ENCODE measurements at places on chromosomes 4 and X.
A peak's percentile ranks its signal among the peaks of the same experiment; 100 is the strongest.

DNA sequence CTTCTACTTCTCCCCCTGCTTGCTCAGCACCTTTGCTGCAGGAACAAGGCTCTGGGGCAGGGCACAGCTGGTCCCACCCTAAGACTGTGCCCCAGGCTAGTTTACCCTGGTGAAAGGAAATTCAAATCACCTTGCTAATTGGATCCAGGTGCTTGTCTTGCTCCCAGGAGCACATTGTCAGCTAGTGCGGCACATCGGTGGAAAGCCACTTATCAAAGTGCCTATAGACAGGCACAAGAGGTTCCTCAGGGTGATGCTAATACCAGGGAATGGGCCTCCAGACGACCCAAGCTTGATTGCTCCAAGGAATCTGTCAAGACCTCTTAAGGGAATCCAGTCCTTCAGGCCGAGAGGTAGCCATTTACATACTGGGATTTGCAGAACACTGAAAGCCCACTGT is 64.5 kb upstream of the PRPS1 start:
- DNase-seq: peak; percentile 93

DNA sequence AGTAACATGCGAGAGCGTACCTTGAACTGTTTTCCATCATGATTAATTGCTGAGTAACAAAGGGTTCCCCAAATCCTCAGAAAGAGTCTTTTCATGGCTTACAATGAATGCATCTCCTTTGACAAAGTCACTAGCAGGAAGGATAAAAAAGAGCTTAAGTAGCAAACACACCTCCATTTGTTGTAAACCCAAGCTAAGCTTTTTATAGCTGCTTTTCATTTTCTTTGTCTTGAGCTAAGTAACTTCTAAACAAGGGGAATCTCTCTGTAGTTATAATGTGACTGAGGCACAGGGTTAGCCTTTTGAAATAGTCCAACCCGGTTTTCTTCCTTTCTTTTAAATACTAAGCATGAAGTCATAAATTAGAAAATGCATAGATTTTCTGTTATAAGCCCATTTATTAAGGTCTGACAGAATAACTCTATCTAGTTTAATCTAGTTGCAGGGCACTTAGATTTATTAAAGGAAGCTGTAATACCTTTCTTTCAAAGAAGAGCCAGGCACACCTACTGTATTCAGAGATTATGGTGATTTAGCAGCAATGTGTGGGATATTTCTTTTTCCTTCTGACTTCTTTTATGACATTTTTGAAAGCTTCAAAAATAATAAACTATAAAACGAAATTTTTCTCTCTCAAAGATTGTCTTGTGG is 226.9 kb upstream of the SMIM31 start:
- DNase-seq: no peak

GRCh38 chrX:122119361-122119760 is 1064.7 kb upstream of the GRIA3 start:
- DNase-seq: no peak

DNA sequence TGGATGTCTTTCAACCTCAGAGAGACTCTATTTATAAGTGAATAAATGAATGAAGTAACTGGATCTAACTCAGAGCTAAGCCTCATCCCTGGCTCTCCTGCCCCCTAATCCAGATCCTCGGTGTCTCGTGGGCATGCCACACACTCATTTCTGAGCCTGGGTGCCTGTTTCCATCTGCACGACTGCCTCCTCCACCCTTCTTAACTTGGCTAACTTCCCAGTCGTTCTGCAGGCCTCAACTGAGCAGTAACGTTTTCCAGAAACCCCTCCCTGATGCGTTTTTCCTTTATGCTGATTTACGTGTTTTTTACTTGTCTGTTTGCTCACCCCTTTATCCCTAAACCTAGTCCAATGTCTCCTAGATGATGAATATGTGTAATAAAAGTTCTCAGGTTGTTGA is 186.9 kb upstream of the HS3ST1 start:
- peak; percentile 3 for DNase-seq

DNA sequence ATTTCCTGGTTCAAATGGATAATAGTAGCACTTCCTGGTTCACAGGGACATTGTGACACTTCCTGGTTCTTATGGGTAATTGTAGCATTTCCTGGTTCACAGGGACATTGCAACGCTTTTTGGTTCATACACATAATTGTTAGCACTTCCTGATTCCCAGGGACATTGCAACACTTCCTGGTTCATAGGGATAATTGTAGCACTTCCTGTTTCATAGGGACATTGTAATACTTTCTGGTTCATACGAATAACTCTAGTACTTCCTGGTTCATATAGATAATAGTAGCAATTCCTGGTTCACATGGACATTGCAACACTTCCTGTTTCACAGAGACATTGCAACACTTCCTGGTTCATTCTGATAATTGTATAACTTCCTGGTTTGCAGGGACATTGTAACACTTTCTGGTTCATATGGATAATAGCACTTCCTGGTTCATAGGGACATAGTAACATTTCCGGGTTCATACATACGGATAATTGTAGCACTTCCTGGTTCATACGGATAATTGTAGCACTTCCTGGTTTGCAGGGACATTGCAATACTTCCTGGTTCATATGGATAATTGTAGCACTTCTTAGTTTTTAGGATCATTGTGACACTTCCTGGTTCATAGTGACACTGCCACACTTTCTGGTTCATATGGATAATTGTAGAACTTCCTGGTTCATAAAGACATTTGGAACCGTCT is 61.6 kb upstream of the CD99 start:
- DNase-seq: no peak

GRCh38 chr4:66562276-66562806 is 892.1 kb upstream of the EPHA5 start:
- no peak for DNase-seq

- DNase-seq: peak; percentile 26
These were observed 17.2 kb upstream of the POLA1 start for GRCh38 chrX:24676403-24677024.

- DNase-seq: no peak
These were observed 131.6 kb upstream of the SCML1 start for GRCh38 chrX:17605676-17606075.

DNA sequence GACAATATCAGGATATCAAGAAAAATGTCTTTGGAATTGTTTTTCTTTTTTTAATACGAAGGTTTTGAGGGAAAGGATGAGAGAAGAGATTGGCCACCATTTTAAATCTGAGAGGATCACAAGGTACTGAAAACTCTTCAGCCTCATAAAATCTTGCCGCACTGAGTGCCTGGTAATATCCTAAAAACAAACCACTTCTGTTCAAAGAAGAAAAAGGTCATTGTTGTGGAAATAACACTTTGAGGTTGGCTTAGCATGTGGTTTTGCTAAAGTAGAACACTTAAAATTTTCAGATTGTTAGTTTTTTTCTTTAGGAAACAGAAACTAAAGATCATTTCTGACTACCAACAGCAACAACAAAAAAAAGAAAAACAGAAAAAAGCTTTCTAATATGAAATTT is 1.0 kb upstream of the CLDN22 start:
- no peak for DNase-seq

- DNase-seq: no peak
These were observed 71.7 kb downstream of the ARAP2 start for GRCh38 chr4:36172656-36173055.

DNA sequence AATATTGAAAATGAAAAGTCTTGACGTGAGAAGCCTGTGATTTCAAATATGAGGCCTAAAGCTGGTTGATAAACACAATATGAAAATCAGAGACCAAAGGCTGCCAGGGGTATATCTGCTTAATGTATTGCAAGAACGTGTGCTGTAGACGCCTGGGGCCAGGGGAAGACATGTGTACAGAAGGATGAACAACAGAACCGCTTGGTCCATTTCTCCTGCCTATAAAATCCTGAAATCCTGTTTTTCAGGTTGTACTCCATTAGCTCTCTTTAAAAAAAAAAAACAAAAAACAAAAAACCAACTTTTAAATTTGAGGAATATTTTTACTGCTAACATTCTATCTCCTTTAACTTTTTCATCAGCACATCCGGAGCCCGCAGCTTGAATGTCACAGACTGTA is 109.2 kb downstream of the STOX2 start:
- DNase-seq: no peak

GRCh38 chr4:81195475-81195874 is 19.5 kb downstream of the PRKG2 start:
- no peak for DNase-seq

- DNase-seq: no peak
These were observed 23.1 kb downstream of the SETD7 start for GRCh38 chr4:139532947-139533346.

DNA sequence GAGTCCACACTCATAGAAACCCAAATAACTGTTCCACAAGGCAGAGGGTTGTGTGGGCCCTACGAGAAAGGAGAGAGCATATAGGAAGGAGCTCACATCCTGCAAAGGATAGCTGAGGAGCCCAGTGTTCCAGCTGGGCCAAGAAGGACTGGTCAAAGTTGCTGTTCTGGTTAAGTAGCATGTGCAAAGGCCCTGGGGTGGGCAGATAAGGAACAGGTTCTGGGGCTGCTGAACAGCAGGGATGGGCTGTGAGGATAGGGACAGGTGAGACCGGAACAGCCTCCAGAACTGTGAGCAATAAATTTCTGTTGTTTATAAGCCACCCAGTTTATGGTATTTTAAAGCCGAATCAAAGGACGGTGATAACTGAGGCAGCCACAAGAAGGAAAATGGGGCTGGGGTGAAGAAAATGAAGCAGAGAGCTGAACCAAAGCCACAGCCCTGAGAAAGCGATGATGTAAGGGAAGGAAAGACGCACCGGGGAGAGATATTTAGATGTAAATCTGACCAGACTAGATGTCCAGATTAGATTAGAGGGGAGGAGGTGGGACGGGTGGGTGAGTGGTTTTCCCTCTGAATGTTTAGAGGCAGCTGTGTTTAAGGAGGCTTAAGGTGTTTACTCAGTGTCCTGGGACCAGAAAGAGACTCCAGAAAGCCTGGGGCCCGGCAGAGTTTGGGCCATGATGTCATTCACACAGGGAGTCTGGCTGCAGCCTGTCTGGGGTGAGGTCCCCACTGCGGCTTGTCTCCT is 180.8 kb upstream of the BCOR start:
- DNase-seq: peak; percentile 70
